Glutamatergic neuron (in vitro differentiated cells): ENCODE measurements at places on chromosomes 2 and 18.

- peak; percentile 20 for DNase-seq
Observed at GRCh38 chr2:191845248-191845715, 1.6 kb downstream of the CAVIN2 start.

DNA sequence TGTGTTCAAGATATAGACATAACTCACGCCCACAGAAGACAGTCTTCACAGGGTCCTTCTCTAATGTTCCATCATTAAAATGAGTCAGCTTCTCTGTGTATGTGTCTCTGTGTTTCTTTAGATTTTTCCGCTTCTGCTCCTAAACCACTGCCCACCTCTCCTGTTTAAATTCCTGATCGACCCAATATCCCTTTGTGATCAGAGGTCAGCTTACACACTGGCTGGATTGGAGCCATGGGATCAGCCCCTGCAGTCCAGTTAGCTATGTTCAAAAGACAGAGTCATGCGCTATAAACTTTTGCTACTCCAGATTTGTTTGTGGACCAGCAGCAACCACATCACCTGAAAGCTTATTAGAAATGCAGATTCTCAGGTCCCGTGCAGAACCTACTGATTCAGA, 229.2 kb downstream of the C1D start:
- no peak for DNase-seq

DNA sequence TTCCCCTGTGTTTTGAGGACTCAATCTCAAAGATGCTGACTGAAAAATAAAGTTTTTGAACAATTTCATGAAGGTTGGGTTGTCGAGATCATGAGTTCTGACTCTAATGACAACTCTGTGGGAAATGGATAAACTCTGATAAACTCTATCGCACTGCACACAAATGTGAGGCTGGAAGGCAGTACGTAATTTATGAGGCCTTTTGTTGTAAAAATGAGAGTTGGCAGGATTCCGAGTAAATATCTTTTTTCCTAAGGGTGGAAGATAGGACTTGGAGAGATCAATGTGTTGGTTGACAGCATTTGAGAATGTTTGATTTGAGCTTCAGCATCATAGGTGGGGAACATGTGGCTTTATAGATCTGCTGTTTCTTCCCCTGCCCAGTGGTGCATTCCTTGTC, 90.4 kb downstream of the SPTBN1 start:
- no peak for DNase-seq

GRCh38 chr2:148560496-148560895, 84.1 kb upstream of the EPC2 start:
- no peak for DNase-seq

GRCh38 chr2:221753401-221753800, 181.3 kb upstream of the EPHA4 start:
- no peak for DNase-seq

DNA sequence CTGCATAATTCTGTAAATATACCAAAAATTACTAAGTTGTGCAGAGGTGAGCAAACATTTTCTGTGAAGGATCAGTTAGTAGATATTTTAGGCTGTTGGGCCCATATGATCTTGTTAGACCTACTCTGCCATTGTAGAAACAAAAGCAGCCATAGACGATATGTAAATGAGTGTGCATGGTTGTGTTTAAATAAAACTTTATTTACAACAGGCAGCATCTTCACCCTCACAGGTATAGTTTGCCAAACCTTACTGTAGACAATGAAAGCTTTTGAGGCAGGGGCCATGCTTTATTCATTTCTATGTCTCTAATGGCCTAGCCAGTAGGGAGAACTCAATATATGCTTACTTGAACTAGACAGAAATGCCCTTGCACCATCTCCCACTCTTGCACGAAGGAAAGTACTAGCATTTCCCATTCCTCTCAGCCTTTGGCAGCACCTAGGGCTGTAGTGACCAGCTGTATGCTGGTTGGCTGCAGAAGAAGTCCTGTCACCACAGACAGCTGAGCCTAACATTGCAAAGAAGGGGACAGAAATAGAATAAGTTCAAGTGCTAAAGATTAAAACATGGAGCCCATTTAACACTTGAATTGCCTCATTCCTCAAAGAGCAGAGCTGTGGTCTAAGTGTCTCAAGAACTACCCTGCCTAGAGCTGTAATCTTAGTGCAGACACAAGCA, 305.1 kb upstream of the MGAT5 start:
- DNase-seq = no peak

DNA sequence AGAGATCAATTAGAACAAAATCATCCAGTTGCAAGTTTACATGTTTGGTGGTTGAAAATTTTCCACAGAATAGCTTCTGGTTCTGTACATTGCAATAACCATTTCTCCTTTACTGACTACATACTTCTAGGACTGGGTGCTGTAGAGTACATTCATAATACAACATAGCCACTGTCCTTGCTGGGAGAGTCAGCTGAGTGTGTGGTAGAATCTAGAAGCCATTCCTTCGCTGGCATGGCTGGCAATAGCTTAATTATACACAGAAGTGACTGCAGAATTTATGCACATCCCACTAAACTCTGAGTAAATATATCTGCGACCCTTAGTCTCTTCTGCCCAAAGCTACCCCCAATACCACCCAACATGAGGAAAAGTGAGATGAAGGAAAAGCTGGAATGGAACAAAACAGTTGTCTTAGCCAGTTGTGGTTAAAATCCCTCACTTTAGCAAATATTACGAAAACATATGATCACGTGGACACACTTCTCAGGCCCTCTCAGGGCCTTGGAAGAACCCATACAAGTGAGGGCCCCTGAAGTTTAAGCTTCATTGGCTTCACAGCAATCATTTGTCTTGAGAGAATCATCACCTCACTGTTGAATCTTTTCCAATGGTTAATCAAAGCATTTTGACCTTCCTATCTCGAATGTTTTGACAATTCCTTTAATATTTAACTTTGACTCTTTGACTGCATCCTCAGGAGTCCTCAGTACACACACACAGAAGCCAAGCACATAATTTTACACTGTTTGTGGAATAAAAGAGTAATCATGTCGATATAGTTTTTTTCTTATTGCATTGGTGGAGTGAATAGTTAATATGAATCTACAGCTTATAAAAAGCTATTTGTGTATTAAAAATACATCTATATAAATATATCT, 225.1 kb downstream of the ZNF385B start:
- DNase-seq = no peak

DNA sequence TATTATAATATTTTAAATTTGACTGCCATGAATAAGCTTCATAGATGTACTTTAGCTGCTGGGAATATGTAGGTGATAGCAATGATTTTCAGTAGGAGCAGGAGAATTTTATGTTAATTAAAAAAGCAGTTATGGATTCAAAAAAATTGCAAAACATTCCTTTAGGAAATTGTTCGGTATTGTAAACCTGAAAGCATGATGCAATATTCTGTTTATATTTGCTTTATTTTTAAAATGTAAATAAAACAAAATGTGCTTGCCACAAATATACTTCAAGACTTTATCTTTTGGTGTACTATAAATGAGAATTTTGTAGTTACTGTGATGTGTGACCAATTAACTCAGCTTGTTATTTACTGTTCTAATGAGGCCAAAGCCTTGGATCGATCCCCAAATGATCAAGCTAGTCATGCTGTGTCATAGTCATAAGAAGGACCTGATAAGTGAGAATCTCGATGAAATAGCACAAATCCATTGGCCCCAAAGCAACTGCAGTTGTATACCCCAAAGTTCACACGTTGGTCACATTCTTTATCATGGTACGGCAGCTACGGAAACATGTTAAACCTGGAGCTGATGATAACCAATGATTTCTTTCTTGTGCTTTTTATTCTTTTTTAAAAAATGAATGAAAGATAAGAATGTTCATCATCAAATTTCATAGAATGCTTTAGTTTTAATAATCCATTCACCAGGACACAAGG, 23.6 kb upstream of the ATIC start:
- DNase-seq = no peak

DNA sequence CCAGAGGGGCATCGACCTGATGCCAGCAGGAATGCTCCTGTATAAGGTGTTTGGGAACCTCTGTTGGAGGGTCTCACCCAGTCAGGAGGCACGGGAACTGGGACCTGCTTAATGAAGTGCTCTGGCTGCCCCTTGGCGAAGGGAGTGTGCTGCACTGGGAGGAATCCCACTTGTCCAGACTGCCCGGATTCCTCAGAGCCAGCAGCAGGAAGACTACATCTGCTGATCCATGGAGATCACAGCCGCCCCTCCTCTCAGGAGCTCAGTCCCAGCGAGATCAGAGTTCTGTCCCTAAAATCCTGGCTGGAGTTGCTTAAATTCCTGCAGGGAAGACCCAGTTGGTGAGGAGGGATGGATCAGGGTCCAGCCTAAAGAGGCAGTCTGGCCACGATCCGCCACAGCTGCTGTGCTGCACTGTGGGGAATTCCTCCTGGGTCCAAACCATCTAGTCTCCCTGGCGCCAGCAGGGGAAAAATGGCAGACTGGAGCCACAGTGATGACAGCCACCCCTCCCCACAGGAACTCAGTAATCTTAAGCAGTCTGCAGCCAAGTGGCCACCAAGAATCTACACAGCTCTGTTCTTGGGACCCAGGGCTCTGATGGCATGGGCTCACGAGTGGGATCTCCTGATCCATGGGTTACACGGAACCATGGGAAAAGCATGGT, 76.5 kb upstream of the NRP2 start:
- DNase-seq = no peak
